ENCODE measurements at places on chromosomes 1 and 21.
A peak's percentile ranks its signal among the peaks of the same experiment; 100 is the strongest.

DNA sequence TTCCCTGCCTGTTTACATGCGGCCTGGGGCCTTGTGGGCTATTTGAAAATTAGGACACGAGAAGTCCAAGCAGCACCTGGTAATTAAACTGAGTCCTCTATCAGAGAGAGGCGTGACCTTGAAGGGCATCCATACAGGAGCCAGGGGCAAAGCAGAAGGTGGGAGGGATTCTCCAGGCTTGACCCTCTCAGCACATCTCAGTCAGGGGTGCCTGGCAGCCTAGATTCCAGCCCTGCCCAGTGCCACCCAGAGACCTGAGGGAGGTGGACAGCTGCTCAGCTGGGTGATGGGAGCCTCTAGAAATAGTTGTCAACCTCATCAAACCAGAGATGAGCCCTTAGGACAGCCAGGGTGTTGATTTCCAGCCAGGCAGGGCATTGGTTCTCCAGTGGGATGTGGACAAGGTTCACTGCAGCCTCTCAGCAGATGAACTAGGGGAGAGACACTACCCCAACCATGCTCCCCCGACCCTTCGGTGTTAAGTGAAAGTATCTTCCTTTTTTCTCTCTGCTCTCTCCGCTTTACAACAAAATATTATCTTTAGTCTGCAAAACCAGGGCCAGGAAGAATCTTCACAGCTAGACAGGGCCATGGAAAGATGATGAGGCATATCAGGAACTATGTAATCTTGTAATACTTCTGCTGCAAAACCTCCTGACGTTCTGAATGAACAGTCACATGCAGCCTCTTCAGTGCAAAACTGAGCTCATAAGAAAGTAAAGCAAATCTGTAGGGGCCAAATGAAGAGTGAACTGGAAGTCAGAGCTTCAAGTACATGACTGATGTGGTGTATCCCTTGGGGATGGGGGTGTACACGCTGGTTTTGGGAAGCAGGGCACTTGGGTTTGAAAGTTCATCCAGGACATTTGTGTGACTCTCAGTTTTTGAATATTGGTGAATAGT is 35.9 kb upstream of the ATP5PO start:
- no peak for DNase-seq

- no peak for DNase-seq
Observed at GRCh38 chr1:151475175-151475574, 15.9 kb upstream of the POGZ start.

GRCh38 chr1:28136922-28137613 is 39.4 kb downstream of the PTAFR start:
- DNase-seq: no peak

DNA sequence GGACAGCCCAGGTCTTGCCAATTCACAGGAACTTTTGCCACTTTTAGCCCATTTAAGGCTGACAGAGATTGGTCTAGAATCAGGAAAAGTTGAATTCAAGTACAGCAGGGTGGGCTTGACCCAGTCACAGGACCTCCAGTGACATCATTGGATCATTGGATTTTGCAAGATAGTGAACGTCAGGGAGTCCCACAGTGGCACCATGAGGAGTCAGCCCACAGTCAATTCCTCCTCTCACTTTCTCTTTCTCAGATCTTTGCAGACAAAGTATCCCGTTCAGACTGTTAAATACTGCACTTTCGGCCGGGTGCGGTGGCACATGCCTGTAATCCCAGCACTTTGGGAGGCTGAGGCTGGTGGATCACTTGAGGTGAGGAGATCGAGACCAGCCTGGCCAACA is 57.9 kb upstream of the TLR5 start:
- DNase-seq: no peak

- no peak for DNase-seq
Observed at GRCh38 chr1:247089616-247090375, 11.2 kb upstream of the ZNF670 start.

- no peak for DNase-seq
Observed at GRCh38 chr21:28136656-28137255, 855.9 kb downstream of the LTN1 start.

DNA sequence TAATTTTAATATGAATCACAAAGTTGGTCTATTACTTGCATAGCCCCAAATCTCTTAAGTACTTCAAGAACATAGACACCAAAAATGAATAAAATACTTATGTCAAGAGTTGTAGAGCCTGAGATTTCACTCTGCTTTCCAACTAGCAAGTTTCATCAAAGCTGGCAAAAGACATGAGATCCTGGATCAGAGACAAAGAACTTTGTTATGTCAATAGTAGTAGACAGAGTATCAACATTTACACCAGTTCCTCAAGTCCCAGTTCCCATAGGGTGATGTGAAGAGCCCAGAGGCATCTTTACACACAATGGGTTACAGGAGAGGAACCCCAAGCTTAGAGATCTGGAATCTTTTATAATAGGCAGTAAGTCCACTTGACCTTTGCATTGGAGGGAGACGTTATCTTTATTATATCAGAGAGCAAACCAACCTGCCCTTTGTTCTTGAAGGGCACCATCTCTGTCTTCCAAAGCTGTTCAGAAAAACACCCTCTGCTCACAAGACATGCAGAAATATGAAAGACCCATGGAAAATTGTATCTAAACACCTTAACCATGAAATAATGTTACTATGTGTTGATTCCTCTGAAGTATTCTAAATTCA is 174.4 kb upstream of the GALNT2 start:
- DNase-seq: no peak

DNA sequence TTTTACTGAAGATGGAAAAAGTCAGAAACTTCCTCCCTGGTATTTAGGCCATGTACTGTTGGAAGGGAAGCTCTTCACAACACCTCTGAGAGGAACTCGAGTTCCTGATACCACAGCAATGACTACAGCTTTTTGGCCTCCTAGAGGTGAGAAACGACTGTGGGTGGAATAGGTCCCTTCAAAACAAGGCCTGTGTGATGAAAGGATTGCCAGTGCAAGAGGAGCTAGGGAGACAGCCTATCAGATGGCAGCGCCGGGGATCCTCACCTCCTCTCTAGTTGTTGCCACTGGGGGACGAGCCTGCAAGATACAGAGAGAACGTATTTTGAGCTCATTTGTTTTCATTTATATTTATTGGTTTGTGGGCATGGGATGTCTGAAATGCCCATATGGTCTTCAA is 187.8 kb upstream of the KCND3 start:
- DNase-seq: no peak

DNA sequence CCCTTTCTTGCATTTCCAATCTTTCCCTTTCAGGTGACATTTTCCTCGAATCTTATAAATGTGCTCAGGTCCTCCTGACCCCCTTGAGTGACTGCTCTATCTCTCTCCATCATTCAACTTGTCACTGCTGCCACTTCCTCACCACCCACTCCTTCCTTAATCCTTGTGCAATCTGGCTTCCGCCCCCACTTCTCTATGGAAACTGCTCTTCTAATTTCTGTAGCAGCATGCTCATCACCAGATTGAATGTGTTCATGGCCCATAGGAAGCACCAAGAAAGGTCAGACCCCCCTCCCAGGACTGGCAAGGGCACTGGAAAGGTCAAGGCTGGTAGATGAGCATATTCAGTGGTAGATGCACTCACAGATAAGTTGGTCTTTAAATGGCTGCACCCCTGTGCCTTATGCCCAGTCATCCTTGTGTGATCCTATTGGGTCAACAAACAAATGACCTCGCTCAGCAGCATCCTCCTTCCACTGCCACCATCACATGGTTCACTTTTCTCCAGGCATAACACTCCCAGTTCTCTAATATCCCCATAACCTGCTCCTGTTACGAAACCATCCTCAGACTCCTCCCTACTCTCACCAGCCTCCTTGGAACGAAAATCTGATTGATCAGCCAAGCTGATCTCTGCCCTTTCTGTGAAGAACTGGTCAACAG is 288.5 kb upstream of the POU3F1 start:
- no peak for DNase-seq

DNA sequence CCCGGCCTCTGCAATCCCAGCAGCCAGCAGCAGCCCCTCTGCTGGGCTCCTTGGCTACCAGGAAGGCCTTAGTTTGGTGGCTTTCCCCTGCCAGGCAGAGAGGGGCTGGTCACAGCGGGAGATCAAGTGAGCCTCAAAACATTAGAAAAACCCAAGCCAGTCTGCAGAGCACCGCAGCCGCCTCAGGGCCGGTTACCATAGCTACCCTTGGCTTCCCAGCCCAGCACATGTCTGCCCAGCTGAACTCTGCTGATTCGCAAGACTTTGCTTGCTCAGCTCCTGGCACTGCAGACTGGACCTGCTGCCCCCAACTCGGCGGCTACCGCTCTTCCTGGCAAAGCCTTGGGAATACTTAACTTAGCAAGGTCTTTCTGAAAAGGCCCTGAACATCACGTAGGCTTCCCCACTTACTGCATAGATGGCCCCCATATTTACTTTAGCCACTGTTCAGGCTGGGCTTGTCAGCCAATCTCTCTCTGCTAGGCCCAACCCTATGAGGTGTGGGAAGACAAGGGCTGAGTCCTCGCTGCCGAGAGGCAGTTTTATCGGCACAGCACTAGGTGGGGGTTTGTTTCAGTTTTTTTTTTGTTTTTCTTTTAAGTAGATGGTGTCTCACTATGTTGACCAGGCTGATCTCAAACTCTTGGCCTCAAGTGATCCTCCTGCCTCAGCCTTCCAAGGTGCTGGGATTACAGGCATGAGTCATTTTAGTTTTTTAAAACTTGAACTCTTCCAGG is 28.6 kb upstream of the PLEKHG5 start:
- DNase-seq: peak; percentile 65

- DNase-seq: peak; percentile 68
Observed at GRCh38 chr1:21149430-21149854, 27.3 kb downstream of the EIF4G3 start.

GRCh38 chr1:96059736-96060135 is 661.8 kb upstream of the PTBP2 start:
- DNase-seq: no peak

DNA sequence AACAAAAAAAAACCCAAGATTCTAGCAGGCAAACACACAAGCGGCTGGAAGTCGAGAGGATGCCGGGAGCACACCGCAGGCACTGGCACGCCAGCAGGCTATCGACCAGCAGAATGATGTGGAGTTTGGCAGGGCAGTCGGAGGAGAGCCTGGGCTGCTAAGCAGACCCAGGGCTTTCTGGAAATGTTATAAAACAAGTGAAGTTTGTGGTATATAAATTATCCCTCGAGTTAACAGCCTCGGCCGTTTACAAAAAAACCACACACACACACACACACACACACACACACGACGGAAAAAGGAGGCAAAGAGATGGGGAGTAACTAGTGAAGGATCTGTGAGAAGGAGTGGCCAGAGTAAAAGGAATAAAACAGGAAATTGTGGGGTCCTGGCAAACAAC is 87.2 kb upstream of the IVNS1ABP start:
- peak; percentile 63 for DNase-seq

- peak; percentile 28 for DNase-seq
Observed at GRCh38 chr1:154608397-154609270, 648 bp upstream of the ADAR start.

DNA sequence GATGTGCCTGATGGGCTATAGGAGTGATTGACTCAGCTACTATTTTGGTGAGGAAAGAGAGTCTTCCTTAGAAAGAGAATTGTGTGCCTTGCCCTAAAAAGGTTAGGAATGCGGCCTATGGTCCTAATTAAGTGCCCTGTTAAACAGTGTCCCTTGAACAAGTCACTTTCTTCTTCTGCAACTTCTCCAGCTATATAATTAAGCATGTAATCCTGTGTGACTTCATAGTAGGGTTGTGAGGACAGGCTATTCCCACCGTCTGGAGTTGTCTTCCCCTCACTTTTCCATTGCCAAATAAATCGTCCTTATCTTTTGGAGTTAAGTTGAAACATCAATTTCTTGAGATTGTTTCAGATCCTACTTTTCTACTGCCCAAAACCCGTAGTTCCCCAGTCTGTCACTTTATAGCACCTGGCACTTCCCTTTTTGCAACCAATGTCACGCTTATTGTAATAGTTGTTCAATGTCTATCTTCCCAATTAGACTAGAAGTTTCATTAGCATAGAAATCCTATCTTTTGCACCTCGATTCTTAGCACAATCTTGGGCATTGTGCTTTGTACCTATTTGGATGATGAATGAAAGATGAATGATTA is 27.6 kb upstream of the SLC16A1 start:
- DNase-seq: no peak

DNA sequence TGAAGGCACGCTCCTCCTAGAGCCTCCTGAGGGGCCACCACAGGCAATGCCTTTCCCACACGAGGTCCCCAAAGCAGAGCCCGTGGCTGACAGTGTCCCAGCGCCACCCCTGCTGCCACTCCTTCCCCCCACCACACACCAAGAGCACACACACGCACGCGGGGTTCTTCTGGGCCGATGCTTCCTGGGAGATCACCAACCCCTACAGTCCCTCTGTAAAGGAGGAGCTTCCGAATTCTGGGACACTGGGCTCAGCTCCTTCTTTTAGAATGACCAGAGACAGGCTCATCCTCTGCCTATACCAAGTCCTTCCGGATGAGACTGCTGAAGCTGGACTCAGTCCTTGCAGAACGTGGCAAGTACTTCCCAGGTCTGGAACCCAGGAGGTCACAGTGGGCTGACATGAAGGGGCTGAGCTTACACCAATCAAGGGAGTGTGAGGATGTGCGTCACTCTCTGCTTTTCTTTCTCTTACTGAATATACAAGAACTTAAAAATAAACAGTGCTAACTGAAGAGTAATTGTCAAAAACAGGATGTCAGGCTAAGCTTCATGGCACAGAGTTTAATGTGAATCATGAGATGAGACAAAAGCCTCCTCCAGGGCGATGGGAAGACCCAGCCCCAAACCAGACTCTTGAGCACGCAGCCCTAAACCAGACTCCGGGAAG is 12.7 kb downstream of the SSU72 start:
- no peak for DNase-seq

GRCh38 chr1:3467096-3468036 is 12.9 kb downstream of the ARHGEF16 start:
- no peak for DNase-seq

GRCh38 chr1:59333626-59334277 is 36.9 kb downstream of the FGGY start:
- no peak for DNase-seq

DNA sequence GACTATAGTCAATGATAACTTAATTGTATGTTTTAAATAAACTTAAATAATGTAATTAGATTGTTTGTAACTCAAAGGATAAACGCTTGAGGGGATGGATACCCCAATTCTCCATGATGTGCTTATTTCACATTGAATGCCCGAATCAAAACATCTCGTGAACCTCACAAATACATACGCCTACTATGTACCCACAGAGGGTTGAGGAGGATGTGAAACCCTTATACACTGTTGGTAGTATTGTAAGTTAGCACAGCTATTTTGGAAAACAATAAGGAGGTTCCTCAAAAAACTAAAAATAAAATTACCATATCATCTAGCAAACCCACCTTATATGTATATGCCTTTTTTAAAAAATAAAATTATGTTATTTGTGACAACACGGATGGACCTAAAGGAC is 198.6 kb downstream of the MRPL39 start:
- no peak for DNase-seq
